Fibroblast of skin of left quadriceps (primary cell): ENCODE measurements at places on chromosomes 16 and 17.

GRCh38 chr16:2692251-2692947 is 10.1 kb downstream of the KCTD5 start:
- no peak for DNase-seq

DNA sequence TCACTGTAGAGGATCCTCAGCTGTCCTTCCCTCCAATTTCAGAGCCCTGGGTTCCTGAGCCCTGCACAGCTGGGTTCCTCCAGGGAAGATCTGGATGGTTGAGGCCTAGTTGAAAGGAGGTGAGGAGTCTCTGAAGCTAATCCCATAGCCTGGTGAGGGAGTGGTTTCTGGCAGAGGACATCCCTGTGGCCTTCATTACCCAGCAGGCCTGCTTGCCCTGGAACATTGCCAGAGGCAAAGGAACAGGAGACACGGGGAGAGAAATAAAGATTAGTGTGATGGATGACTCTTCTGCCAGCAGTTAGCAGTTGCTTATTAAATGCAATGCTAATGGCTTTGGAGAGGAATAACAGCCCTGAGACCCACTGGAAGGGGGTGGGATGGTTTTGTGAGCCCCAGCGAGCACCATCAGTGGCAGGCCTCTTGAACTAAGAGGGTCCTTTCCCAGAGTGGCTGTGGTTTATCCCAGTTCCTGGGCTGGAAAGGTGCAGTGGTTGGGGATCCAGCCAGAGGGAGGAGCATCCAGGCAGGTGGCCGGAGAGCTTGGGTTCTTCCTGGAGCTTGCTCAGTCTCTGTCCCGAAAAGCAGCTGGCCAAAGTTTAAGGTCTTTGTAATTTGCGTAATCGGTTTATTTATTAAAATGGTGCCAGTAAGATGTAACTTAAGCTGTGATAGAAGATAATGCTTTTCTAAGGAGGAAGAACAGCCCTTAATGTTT is 209.7 kb downstream of the CCDC182 start:
- no peak for DNase-seq

DNA sequence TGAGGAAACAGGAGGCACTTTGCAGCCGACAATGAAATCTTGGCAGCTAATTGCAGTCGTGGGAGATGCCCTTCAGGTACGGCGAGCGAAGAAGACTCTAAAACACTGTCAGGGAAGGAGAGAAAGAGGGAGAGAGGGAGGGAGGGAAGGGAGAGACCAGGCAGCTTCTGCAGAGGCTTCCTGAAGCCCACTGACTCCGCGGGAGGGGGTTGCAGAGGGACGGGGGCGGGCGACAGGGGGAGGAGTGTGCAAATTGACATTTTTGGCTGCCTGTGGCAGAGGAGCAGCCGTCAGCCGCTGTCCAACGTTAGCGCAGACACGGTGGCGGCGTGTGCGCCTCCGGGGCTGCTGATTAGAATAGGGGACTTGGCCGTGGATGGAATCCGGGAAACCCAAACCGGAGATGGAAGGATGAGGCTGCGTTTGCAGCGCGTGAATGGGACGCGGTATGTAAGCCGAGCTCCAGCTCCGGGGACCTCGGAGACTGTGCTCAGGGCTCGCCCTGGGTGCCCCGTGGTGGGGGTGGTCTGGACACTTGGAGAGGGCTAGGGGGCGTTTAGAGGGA is 849.1 kb upstream of the RBFOX1 start:
- no peak for DNase-seq

DNA sequence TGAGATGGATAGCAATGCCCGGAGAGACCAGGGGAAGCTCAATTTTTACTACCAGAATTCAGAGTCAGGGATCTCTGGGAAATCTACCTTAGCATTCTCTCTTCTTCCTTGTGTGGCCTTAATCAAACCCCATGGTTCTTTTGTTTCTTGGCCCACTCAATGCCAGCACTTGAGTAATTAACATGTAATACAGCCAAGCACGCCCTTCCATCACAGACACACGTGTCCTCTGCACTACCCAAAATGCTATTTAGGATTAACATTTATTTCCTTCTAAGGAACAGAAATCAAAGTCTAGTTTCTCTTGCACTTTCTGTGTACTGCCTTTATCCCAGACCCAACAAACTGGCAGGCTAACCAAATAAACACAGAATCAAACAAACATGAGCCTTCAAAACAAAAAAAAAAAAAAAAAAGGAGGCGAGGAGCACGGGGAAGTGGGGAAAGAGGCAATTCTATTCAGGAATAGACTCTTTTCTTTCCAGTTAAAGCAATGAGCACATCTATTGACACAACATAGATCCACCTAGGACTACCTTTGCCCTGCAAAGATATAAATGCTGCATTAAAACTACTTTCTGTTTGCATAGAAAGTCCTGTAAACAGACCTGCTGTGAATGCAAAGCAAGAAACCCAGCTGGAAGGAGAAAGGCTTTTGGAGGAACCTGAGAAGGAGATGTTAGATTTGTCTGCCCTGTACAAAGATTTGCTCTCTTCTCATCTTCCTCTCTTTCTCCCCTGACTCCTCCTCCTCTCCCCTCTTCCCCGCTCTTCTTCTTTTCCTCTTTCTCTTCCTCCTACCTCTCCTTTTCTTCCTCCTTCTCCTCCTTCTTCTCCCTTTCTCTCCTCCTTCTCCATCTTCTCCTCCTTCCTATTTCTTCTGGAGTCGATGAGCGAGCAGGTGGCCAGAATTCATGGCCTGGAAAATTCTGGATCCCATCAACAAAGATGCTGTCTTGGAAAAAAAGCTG is 294.4 kb downstream of the NPIPA8 start:
- no peak for DNase-seq

DNA sequence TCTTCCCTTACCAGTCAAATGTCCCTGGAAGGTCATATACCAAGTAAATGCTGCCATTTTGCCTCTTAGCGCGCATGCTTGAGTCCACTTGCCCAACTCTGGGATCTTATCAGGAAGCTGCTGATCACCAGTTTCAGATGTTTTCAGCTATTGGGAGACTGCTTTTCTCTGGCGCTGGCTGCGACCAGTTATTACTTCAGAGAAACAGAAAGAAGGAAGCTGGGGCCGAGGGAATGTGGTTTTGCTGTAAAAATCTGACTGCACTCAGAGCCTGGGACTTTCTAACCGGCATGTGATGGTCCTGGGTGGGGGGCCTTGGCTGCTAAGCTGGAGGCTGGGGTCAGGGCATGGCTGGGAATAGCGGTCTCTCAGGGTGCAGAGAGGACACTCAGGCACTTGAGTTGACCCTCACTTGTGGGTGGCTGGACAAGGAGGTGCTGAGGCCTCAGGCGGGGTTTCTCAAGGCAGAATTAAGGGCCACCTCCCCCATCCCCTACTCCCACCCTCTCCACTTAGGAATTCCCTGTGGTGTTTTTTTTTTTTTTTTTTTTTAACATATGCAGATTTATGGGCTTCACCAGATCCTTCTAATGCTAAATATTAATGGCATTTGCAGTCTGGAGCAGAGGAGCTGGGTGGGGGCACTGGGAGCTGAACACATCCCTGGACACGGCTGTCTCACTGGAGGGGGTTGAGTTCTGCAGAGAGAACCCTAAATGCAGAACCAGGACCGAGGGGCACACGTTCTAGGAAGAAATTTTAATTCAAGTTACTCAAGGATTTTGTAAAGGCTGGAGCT is 145.8 kb downstream of the CYLD start:
- no peak for DNase-seq
